Fibroblast of mammary gland (primary cell): ENCODE measurements at places on chromosomes 5 and 9.

- DNase-seq = peak; percentile 47
Observed at GRCh38 chr5:125560476-125561225, 814.2 kb upstream of the ZNF608 start.

DNA sequence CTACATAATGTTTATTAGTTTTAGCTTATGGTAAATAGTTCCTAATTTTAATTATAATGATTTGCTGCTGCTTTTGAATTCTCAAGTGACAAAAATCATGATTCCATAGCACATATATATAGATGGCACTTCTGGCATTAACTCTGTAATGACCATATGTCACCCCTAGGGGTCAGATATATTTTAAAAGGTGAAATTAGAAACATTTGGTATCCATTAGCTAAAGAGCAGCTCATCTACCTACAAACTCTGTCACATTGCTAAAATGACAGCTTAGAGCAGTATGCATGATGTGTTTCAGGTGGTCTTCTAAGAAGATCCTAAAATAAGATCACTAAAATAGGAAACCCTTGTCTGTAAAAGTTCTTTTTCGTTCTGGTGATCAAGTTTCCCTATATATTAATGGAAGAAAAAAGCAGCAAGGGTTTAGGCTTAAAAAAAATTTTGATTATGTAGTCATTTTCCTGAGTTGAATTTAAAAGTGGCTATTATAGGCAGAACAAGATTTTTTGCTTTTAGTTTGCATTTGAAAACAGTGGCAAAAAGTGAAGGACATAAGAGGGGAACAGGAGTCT is 157.7 kb upstream of the POU5F2 start:
- peak; percentile 11 for DNase-seq

DNA sequence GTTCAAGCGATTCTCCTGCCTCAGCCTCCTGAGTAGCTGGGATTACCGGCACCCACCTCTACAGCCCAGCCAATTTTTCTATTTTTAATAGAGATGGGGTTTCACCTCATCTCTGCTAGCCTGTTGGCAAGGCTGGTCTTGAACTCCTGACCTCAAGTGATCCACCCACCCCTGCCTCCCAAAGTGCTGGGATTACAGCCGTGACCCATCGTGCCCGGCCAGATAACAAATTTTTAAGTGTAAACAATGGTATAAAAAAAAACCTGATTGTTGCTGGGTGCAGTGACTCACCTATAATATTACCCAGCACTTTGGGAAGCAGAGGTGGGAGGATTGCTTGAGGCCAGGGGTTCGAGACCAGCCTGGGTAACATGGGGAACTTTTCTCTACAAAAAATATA is 28.0 kb upstream of the N4BP3 start:
- no peak for DNase-seq

DNA sequence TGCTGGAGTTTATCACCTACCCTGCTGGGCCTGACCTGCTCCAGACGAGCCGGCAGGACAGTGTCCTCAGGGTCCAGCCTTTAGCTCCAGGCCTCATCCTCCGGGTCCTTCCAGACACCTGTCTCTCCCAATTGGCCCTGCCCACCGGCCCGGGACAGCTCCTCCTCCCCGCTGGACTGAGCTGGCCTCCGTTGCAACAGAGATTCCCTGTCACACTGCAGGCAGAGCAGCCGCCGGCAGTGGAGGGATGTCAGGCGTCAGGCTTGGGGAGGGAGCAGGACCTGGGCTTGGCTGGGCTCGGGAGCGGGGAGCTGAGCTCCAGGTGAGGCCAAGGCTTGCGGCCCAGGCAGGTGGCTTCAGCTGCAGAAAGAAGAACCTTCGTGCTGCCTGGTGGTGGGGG is 1.7 kb downstream of the KCNT1 start:
- DNase-seq = no peak

GRCh38 chr9:38263532-38263931 is 129.0 kb upstream of the ALDH1B1 start:
- DNase-seq = peak; percentile 38

DNA sequence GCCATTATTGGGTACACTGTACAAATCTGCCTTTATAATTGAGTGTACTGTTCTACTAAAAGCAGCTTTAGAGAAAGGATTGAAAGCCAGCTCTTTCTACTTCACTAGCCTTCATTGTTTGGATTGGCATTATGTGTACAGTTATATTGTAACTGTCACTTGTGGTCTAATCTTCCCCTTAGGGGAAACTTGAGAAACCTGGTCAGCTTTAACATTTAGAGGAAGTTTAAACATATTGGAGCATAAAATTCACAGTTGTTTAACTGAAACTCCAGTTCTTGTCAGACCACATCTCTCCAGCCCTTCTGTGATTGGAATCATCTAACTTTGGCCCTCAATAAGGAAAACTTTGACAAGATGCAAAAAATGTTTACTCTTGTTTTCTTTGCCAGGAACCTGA is 24.6 kb downstream of the PIK3R1 start:
- DNase-seq = no peak

GRCh38 chr5:143501310-143502044 is 98.0 kb upstream of the NR3C1 start:
- peak; percentile 66 for DNase-seq

- no peak for DNase-seq
Observed at GRCh38 chr9:88287972-88288371, 100.3 kb upstream of the SPIN1 start.

GRCh38 chr5:102874054-102874453 is 118.9 kb downstream of the PAM start:
- no peak for DNase-seq

GRCh38 chr9:129656795-129657390 is 8.6 kb upstream of the PRRX2 start:
- DNase-seq = peak; percentile 85

GRCh38 chr5:22542340-22542739 is 310.8 kb downstream of the CDH12 start:
- DNase-seq = no peak

- DNase-seq = no peak
Observed at GRCh38 chr5:39073767-39074016, 507 bp downstream of the RICTOR start.
